ENCODE measurements at places on chromosomes 4 and X.

DNA sequence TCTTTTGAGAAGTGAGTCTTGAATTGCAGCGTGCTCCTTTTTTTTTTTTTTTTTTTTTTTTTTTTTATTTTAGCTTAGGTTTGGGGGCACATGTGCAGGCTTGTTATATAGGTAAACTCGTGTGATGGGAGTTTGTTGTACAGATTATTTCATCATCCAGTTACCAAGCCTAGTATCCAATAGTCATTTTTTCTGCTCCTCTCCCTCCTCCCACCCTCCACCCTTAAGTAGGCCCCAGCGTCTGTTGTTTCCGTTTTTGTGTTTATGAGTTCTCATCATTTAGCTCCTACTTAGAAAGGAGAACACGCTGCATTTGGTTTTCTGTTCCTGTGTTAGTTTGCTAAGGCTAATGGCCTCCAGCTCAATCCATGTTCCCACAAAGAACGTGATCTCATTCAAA, 81.3 kb upstream of the TSPAN5 start:
- no peak for DNase-seq

GRCh38 chrX:54891573-54891972, 29.1 kb upstream of the TRO start:
- peak; percentile 54 for DNase-seq

GRCh38 chr4:99310389-99310788, 10.8 kb downstream of the ADH1B start:
- no peak for DNase-seq

DNA sequence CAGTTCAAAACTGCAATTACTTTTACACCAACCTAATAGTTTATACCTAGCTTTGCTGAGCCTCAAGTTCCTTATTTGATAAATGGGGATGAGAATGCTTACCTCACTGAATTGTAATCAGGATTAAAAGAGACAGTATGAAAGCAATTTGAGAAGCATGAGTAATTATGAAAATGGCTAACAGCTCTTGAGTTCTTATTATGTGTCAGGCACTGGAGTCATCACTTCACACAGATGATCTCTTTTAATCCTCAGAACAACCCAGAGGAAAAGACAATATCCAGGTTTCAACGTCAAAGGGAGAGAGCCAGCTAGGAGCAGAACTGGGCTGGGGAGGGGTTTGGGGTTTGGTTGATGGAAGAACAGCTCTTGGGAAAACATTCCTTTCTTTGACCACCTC, 221.0 kb upstream of the NWD2 start:
- DNase-seq, result no peak

- no peak for DNase-seq
Observed at GRCh38 chr4:25984796-25985195, 70.8 kb downstream of the SMIM20 start.

DNA sequence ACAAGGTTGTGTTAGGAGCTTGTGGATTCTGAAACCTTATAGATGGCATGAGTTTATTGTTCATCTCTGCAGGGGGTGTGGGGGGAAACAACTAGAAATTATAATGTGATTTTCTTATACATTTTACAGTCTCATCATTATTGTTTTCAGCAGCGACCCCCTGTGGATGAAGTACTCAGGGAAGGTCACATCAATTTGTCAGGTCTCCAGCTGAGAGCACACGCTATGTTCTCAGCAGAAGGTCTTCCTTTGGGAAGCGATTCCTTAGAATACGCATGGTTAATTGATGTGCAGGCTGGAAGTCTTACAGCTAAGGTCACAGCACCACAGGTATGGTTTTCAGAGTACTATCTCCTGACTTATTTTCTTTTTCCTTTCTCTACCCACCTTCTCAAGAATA, 72.2 kb downstream of the BLTP1 start:
- DNase-seq, result peak; percentile 6

- no peak for DNase-seq
Observed at GRCh38 chr4:39821951-39822350, 124.0 kb downstream of the UBE2K start.

- no peak for DNase-seq
Observed at GRCh38 chr4:96558466-96558865, 718.6 kb downstream of the PDHA2 start.

DNA sequence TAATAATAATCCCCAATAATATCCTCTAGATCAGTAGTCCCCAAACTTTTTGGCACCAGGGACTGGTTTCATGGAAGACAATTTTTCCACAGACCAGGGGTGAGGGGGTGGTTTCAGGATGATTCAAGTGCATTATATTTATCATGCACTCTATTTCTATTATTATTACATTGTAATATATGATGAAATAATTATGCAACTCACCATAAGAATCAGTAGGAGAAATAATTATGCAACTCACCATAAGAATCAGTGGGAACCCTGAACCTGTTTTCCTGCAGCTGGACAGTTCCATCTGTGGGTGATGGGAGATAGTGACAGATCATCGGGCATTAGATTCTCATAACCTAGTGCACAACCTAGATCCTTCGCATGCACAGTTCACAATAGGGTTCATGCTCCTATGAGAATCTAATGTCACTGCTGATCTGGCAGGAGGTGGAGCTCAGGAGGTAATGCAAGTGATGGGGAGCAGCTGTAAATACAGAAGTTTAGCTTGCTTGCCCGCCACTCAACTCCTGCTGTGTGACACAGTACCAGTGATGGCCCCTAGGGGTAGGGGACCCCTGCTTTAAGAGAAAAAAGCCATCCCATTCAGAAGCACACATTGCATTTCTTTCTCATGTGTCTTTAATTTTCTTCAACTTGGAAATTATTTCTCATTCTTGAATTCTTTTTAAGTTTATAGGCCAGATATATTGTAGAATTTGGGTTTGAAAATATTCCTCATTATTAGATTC, 16.0 kb upstream of the SH3RF1 start:
- DNase-seq, result no peak

- peak; percentile 17 for DNase-seq
Observed at GRCh38 chrX:154002215-154002719, 17.4 kb downstream of the IRAK1 start.

Measured in HT-29 (cell line).